Fibroblast of mammary gland (primary cell): ENCODE measurements at places on chromosomes 6 and 20.
A peak's percentile ranks its signal among the peaks of the same experiment; 100 is the strongest.

DNA sequence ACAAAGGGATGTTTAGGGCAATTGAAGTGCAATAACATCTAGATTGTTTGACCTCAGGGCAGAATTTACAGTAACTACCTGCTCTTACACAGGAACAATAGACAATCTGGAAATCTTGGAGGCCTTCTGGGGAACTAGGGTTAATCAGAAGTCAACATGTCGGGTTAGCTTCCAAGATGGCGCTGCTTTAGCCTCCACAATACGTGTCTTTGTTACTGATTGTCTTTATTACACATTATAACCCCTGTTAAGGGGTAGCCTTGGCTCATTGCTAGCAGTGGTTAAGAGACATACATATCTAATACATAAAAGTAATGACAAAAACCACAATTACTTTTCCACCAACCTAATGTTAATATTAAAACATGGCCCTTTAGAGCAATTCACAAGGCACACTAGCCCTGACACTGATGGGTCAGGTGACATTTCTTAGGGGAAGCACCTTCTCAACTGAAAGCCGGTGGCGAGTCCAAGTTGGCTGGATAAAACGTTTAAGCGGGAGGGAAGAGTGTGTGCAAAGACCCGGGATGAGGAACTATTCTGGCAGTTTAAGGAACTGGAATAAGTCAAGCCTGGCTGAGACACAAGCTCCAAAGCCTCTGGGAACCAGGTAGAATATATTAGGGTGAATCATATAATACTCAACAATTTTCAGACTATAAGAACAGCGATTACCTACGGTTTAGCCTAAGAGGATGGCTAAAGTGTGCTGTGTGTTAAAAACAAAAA lies 236.9 kb downstream of the BCAS1 start:
- no peak for DNase-seq

GRCh38 chr6:35629876-35630378 lies 58.8 kb downstream of the FKBP5 start:
- DNase-seq = peak; percentile 67

DNA sequence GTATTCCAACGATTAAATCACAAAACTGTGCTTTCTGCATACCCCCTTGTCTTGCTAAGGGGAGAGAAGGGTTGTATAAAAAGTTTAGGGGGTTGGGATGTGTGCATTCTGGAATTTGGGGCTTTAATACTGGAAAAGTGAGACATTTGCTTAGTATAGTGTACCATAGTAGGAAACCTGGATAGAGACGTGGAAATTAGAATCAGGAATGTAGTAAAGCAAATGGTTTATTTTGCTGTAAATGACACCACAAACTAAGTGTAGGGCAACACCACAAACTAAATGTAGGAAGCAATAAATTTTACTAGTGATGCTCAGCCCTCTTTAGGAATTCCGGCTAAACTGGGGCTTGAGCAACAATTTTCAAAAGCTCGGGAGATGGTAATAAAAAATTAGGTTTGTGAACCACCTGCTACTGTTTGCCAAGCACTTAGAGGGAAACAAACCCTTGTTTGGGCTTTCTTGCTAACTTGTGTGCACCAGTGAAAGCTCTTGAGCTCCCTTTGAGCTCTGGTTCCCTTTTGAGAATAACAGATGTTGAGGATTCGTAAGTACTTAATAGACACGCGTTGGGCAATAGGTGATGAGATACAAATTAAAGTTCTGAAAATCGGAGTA lies 13.8 kb downstream of the BRD2 start:
- DNase-seq = peak; percentile 44

GRCh38 chr20:31590717-31591225 lies 14.3 kb upstream of the ID1 start:
- DNase-seq = no peak

GRCh38 chr6:45369870-45370269 lies 7.9 kb downstream of the SUPT3H start:
- no peak for DNase-seq

- DNase-seq = peak; percentile 93
Observed at GRCh38 chr20:25178563-25179438, 16.7 kb upstream of the ENTPD6 start.

DNA sequence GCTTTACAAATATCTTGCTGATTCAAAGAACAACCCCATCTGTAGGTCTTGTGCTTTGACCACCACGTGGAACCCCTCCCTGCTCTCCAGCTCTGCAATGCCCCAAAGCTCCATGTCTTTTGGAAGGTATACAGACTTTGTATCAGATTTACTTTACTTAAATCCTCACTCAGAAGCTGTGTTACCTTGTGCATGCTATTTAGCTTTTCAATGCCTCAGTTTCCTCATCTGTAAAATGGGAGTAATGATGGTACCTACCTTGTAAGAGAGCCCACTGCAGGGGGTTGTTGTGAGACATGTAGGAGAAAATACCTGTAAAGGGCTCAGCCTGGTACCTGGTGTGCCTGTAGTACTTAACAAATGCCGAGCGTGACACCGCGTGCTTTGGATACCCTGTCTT lies 200.2 kb upstream of the CHD6 start:
- no peak for DNase-seq

DNA sequence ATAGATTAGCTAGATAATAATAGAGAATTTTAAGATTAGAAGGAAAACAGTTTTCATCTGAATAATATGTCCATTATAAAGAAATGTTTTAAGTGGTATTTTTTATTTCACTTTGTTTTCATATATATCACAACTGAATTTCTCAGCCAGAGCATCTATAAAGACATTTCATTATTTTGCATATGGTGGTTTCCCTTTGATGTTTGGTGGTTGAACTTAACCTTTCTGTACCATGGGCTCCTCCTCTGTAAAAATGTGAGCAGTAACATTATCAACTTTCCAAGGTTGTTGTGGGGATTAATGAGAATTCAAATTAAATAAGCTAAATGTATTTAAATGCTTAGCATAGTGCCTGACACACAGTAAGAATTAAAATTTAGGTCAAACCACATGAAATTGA lies 119.8 kb upstream of the QKI start:
- no peak for DNase-seq

DNA sequence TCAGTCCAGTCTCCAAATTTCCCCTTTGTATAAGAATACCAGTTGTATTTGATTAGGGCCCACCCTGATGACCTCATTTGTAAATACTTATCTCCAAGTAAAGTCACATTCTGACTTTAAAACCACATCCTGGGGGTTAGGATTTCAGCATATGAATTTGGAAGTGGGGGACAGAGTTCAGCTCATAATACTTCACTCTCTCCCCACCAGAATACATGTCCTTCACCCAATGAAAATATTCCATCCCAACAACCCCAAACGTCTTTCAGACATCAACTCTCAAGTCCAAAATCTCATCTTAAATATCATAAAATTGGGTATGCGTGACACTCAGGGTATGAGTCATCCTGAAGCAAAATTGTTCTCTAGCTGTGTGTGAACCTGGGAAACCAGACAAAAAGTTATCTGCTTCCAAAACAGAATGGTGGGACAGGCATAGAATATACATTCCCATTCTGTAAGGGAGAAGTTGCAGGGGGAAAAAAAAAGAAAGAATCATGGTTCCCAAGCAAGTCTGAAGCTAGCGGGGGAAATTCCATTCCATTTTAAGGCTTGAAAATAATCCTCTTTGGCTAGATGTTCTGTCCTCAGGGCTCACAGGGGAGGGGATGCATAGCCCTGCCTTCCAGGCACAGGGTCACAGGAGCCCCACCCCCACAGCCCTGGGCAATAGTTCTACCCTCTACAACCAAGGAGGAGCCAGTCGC lies 113.9 kb downstream of the ADAT2 start:
- DNase-seq = peak; percentile 72

GRCh38 chr6:161462148-161462547 lies 188.3 kb upstream of the AGPAT4 start:
- DNase-seq = no peak

GRCh38 chr6:45609141-45609638 lies 231.5 kb upstream of the SUPT3H start:
- peak; percentile 100 for DNase-seq

DNA sequence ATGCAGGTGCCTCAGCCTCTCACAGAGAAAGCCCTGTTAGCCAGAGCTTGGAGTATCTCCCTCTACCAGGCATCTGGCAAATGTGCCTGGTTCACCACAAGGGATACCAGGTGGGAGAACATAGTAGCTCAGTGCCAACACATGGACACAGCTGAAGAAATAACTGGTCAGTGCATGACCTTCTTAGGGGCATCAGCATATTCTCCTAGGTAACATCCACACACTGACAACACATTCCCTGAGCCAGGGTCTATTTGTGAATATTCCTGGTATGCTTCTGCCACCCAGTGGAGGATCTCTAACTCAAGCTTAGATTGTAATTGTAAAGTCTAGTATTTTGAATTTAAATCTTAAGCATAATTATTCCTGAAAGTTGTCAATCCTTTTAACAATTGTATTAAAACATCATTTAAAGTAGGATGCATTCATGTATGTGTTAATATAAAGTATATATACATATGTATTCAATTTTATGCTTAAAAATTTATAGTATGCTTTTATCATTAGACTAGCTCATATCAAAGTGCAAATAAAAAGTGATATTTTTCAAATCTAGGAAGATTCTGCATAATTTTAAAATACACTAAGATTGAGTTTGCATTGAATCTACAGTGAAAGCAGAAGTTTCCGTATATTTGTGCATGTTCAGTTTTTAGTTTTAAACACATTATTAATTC lies 45.3 kb upstream of the COL21A1 start:
- peak; percentile 80 for DNase-seq

- DNase-seq = peak; percentile 36
Observed at GRCh38 chr20:12177657-12178293, 260.1 kb downstream of the BTBD3 start.

GRCh38 chr20:49557449-49557848 lies 10.5 kb downstream of the PTGIS start:
- peak; percentile 62 for DNase-seq

- no peak for DNase-seq
Observed at GRCh38 chr20:3990716-3991115, 24.6 kb downstream of the RNF24 start.

- DNase-seq = peak; percentile 26
Observed at GRCh38 chr6:109579361-109579760, 96.3 kb upstream of the ZBTB24 start.

GRCh38 chr6:125237764-125238163 lies 64.0 kb downstream of the HDDC2 start:
- DNase-seq = no peak

DNA sequence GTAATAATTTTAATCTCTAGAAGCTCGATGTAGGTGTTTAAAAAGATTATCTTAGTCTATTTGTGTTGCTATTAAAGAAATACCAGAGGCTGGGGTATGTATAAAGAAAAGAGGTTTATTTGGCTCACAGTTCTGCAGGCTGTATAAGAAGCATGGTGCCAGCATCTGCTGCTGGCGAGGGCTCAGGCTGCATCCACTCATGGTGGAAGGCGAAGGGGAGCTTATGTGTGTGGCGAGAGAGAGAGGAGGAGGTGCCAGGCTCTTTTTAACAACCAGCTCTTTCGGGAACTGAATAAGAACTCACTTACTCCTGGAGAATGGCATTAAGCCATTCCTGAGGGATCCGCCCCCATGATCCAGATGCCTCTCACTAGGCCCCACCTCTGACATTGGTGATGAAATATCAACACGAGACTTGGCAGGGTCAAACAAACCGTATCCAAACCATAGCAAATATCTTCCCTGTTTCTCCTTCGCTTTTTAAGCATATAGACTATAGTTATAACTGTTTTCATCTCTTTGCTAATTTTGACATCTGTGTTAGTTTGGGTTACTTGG lies 24.5 kb downstream of the CHMP4B start:
- peak; percentile 71 for DNase-seq

DNA sequence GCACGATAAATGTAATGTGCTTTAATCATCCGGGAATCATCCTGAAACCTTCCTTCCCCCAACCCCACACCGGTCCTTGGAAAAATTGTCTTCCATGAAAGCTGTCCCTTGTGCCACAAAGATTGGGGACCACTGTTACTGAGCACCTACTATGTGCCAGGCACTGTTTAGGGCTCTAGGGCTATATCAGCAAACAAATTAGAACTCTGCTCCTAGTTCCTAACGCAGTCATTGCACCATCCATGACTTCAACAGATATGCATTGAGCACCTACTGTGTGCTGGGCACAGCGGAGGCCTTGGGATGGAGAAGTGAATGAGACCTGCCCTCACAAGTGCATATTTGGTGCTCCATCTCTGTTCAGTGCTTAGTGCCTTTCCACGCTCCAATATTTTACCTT lies 50.3 kb upstream of the BLCAP start:
- no peak for DNase-seq

GRCh38 chr6:118525913-118526780 lies 21.9 kb upstream of the PLN start:
- DNase-seq = no peak

DNA sequence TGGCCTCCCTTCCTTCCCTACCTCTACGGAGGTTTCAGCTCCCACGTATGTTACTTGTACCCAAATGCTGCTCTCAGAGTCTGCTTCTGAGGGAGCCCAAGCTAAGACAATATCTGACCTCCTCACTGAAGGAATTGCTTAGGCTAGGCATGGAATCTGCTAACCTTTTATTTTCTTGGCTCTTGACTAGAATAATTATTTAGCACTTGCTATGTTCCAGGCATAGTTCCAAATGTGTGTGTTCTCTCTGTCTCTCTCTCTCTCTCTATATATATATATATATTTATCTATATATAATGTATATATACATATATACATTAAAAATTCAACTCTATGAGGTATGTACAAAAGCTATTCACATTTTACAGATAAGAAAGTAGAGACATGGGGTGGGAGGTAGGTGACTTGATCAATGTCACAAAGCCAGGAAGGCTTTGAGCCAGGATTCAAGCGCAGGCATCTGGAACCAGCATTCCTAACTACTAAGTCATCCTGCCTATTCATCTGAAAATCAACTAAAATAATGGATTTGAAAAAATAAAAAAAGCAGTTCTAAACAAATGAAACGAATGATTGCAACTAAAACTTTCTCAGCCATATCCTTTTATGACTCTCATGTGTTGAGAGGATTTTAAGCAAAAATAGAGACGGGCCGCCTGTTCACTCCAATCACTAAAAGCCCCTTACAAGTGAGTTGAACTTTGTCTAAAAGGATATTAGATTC lies 189.7 kb upstream of the JAG1 start:
- peak; percentile 86 for DNase-seq

DNA sequence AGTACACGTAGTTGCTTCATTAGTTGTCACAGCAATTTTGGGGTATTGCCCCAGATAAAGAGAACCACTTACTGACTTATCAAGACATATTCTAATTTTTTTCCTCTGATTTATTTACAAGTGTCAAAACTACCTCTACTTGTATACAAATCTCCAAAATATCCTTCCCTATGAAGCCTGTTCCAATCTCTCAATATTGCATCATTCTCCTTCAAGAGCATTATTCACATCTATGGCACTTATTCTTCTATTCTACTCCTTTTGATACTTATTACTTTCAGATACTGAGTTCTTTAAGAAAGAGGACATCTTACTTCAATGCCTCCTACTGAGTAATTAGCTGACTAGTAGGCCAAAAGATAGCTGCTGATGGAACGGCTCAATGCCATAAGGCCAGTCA lies 105.2 kb downstream of the SMLR1 start:
- DNase-seq = no peak

GRCh38 chr6:36984581-36985416 lies 1.2 kb downstream of the MTCH1 start:
- peak; percentile 78 for DNase-seq

- DNase-seq = no peak
Observed at GRCh38 chr6:16511723-16512489, 249.4 kb downstream of the ATXN1 start.
